ENCODE measurements at places on chromosomes 5 and 9.

- DNase-seq: no peak
Measured at GRCh38 chr5:66248874-66249273, 104.8 kb downstream of the SREK1 start.

- no peak for DNase-seq
Measured at GRCh38 chr9:113223963-113224362, 2.6 kb downstream of the SLC31A1 start.

DNA sequence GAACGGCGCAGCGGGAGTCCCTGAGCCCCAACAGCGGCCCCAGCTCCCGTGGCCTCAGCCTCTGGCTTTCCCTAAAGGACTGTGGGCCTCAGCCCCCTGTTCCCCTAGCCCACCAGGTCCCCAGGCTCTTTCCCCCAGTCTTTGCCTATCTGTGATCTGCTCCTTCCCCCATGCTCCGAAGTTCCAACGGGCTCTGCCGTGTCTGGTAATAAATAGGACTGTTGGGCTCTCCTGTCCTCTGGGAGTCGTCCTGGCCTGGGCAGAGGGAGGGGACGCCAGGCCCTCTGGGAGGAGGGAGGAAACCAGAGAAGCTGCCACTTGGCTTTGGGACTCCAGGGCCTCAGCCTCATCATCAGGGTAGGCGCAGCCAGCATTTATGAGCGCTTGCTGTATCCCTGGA lies 28.1 kb downstream of the ADGRD2 start:
- peak; percentile 68 for DNase-seq

DNA sequence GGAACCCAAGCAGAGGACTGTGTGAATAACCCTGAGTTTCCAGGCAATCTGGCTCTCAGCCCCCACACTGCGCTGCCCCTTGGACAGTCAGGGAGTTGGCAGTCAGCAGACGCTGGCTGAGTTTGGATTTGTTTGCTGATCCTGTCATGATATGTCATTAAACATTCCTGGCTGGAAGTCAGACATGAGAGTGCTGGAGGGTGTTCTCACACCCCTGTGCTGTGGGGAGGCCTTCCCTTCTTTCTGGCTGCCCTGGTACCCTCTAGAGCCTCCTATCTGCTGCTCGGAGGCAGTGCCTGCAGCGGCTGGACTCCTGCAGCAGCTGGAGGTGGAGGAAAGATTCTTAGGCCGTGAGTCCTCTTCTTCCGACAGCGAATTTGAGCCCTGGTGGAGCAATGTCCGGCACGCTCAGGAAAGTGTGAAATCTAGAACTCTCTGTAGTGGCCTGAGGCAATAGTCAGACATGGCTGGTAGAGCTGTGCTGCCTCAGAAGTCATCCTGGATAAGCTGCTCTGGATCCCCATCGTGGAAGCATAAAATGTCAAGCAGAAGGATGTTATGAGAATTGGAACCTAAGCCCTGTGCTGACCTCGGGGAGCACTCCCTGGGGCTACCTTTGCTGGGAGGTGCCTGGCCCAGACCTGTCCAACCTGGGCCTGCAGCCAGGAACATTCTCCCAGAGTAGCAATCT lies 72.0 kb downstream of the PDE8B start:
- DNase-seq: no peak

GRCh38 chr9:99516657-99517049 lies 294.6 kb downstream of the SEC61B start:
- no peak for DNase-seq

GRCh38 chr9:14710804-14711203 lies 11.7 kb downstream of the CER1 start:
- no peak for DNase-seq

DNA sequence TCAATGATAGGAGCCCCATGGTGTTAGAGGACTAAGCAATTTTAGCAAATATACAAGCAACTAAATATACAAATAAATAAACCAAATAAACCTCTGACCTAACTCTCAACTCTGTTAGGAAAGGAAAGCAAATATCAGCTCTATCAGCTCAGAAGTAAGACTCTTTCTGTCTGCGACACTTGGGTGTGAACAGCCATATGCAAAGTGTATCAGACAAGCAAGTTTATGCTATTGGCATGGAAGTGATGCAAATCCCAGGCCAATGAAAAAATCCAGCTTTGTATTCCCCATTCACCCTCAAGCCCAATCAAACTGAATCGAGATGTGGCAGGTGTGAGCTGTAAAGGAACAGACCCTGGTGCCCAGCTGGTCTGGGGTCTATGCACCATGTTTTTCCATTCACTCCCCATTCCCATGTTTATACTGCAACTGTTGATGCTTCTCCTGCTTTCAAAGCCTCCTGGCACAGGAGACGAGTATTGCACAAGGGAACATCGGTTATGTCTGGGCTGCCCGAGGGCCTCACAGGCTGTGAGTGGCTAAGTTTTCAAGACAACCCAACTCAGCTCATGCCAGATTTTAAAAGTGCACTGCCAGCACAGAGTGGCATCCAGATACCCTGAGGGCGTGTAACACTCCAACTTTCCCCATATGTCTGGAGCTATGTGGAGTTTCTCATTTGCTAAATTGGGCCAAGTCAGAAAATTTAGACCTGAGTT lies 73.1 kb downstream of the FEM1C start:
- DNase-seq: no peak

GRCh38 chr5:71744009-71744790 lies 25.1 kb downstream of the CARTPT start:
- DNase-seq: no peak

- no peak for DNase-seq
Measured at GRCh38 chr9:70435948-70436347, 21.5 kb upstream of the KLF9 start.

- DNase-seq: peak; percentile 17
Measured at GRCh38 chr5:110397281-110397680, 329.2 kb downstream of the TMEM232 start.

- DNase-seq: no peak
Measured at GRCh38 chr9:105690742-105691141, 3.6 kb upstream of the TMEM38B start.

DNA sequence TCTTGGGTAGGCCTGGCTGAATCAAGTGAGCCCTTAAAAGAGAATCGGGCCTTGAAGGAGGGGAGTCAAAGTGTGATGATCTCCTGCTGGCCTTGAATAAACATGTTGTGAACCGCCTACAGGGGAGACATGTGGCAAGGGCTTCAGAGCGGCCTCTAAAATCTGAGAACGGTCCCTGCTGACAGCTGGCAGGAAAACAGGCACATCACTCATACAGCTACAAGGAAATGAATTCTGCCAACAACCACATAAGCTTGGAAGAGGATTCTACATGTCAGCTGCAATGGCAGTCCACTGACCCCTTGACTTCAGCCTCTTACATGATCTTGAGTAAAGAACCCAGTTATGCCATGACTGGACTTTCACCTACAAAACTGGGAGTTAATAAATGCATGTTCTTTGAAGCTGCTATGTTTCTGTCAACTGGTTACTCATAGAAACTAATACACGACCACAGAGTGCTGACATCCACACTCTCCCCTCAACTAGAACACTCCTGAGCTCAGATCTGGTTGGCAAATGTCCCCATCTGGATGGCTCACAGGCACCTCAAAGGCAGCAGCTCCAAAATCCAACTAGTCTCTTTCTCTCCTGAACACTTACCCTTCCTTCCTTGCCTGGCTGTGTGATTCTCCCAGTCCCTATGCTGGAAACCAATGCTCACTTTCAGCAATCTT lies 333.1 kb downstream of the ASTN2 start:
- peak; percentile 60 for DNase-seq

GRCh38 chr5:33631786-33632185 lies 191.0 kb downstream of the TARS1 start:
- DNase-seq: no peak

DNA sequence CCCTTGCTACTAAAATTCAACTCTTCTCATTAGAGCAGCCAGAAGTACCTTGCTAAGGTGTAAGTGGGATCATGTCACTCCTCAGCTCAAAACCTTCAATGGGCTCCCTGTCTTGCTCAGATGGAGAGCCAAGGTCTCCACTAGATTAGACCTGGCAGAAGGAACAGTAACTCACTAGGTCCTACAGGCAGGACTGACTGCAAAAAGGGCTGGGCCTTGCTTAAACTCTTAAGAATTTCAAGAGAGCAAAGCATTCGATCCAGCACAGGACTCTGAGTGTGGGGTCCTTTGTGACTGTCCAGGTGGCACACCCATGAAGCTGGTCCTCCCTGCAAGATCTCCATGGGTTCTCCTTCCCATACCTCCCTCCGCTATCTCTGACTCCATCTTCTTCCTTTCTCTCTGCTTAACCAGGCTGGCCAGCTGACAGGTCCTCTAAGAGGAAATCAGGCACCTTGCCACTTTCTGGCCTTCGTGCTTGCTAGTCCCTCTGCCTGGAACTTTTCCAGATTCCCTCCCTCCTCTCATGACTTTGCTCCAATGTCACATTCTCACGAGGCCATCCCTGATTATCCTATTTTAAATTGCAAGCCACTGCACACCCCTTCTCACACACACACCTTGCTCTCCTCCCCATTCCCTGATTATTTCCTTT lies 70.2 kb downstream of the BASP1 start:
- no peak for DNase-seq

DNA sequence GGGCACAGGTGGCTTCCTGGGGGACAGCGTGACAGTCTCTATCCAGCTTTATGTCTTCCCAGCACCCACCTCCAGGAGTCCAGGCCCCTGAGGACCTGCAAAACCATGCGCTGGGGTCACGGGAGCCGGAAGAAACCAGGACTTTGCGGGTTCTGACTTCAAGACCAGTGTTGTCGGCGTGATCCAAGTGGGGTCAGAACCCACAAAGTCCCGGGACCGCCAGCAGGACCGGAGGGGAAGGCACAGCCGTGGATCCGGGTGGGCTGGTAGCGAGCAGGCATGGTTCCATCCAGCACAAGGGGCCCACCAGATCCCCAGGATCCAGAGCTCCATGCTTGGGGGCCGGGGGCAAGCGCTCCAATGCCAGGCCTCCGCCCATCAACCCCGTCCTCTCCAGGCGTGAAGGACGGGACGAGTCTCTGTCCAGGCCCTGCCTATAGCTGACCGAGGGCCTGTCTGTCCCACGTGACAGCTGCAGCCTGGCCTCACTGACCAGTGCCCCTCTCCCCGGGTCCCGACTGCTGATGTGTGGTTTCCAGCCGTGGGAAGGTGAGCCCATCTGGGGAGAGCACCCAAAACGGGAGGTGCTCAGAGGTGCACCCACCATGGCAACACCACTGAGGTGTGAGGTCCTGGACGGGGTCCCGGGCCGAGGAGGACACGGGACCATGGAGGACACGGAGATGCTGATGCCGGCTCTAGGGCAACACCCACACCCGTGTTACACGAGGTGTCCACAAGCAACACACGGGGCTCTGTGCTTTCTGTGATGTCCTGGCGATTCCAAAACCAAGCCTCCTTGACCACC lies 48.9 kb downstream of the SLC12A7 start:
- no peak for DNase-seq

DNA sequence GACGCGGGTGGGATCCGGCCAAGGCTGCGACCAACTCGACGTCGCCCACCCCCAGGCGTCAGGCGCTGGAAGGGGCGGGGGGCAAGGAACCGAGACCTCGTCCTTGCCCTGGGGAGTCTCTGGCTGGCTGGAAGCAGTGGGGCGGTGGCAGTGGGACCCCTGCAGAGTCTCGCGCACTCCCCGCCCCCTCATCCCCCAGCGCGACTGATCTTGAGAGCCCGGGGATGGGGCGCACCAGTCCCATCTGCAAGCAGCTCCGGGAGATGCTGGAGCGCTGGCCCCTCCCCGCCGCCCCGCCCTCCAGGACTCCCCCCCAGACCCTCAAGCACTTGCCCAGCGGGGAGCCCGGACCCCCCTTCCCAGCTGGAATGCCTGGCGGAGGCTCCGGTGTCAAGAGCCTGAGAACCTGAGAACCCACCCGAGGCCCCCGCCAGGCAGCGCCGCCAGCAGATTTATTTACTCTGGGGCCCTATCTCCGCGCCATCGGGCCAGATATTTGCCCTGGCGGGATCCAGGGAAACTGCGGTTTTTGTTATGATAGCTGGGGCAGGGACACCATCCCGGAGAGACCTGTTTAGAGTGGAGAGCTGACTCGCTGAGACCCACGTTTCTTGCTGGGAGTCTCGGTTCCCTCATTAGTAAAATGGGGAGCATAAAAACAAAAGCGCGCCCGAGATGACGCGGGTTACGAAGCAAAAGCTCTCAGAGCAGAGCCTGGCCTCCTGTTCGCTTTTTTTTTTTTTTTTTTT lies 1.2 kb downstream of the PRRT1B start:
- peak; percentile 26 for DNase-seq

Data from NCI-H1417 (cell line).